ENCODE measurements at places on chromosomes 4 and X.

DNA sequence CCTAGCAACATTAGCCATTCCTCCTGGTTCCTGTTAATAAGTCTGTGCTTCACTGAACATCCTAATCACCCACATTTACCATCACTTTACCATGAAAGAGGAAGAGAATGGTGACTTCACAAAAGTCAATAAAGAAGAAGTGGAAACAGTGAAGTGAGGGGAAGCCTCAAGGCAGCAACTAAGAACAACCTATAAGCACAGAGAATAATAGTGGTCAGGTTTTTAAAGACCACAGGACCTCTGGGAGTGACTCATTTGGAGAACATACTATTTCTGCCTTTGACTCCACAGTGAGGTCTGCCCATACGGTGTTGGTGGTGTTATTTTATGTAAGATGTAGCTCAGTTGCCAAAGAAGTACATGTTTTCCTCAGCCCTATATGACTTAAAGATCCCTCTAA lies 86.0 kb upstream of the TET2 start:
- peak; percentile 0 for DNase-seq

DNA sequence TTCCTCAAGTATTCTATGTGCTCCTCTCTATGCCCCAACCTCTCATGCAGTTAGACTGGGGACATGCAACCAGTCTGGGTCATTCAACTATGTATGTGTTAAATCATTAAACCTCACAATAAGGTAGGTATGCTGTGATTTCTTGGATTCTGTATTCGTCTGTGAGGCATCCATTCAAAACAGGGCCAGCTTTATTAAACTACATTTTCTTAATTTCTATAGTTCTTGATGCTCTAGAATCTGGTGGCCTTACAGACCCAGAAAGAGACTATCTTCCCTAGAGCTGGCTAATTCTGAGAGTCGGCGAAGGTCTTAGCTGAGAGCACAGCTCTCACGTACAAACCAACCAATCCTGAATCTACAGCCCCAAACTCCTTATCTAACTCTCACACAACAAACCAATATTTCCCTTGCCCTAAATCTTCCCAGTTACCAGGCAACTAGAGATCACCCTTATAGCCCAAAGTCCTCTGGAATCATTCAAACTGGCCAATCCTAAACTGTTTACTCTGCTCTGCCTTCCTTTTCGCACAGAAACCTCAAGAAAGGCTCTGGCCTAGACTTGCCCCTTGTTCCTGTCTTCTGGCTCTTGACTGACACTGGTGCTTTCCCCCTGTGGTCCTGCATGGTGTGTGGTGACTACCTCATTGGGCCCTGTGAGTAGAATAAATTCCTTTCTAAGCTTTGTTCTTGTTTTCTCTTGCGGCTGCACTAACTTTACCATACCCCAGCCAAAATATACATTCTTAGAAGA lies 203.5 kb upstream of the TET2 start:
- DNase-seq, result no peak

DNA sequence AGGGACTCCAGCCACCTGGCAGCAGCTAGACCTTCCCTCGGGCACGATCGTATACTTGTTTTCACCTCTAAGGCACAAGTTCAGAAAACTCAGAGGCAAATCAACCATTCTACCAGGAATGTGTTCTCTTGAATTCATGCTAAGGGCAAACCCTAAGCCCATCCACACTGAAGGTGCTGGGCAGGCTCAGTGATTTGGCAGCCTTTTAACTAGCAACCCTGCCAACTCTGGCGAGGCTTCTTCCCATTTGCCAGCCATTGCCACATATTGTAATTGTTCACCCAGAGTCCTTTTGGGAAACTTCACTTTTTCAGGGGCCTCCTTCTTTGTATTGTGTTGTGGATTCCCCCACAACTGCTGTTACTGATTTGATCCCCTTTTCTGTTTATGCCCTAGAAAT lies 298.6 kb upstream of the LDB2 start:
- no peak for DNase-seq

GRCh38 chrX:31656013-31656412 lies 584.2 kb upstream of the FTHL17 start:
- peak; percentile 52 for DNase-seq

DNA sequence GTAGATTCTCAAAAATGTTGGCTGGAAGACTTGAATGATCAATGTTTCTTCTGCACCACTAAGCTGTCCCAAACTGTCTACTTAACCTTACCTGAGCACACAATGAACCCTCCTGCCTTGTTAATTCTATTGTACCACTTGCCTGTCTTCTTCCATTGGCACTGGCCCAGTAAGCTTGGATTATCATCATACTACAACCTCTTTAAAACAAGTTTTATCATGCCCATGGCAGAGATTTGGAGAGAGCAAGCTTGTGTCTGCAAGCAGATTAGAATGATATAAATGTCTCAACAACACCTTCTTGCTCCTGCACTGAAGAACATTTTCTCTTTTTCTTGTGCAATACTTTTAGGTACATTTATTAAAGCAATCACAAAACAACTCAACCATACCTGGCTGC lies 74.0 kb upstream of the VMA21 start:
- DNase-seq, result no peak

DNA sequence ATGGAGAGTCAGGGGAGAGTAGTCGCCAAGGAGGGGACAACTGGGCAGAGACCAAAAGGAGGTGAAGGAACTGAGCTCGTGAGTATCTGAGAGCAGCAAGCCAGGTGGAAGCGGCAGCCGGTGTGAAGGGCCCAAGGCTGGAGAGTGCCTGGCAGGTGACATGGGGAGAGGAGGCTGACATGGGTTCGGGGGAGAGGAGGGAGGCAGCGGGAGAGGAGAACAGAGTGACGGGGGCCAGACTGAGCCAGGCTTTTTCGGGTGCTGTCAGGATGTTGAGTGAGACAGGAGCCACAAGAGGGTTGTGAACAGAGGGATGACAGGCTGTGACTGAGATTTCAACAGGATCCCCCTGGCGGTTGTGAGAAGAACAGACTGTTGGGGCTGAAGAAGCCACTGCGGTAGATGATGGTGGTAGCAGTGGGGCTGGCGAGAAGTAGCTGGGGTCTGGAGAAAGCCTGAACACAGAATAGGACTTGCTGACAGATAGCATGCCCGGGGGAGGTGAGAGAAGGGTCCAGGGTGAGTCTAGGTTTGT lies 5.7 kb downstream of the ELK1 start:
- DNase-seq, result peak; percentile 57

DNA sequence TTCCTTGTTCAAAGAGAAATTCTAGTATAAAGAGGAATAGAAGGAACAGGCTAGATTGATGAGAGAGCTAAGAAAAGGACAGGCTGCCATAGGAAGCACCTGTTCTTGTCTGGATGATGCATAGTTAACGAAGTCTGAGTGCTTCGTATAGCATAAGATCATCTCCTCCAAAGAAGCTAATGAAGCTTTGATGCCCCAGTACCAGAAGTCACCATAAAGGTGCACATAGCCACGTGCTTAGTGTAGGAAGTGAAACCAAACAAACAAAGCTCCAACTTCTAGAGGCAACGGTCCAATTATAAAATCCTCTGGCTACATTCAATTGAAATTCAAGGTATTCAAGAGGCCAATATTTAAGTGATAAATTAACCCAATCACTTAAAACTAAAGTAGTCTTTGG lies 31.0 kb downstream of the AFAP1 start:
- DNase-seq, result no peak

DNA sequence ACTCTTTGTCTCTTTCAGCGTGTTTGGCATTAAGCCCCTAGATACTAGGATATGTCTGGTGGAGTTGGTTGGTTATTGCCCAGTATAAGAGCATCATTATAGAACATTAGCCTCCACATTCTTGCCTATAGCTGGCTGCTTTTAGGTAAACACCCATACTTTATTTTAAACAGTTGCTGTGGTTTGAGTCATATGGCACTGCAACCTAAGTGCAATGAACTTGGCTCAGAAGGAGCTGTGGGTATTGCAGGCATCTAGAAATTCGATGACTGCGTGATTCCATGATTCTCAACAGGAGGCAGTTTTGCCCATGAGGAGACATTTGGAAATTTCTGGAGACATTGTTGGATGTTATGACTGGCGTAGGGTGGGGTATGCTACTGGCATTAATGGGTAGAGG lies 49.5 kb downstream of the DCLK2 start:
- DNase-seq, result peak; percentile 40

DNA sequence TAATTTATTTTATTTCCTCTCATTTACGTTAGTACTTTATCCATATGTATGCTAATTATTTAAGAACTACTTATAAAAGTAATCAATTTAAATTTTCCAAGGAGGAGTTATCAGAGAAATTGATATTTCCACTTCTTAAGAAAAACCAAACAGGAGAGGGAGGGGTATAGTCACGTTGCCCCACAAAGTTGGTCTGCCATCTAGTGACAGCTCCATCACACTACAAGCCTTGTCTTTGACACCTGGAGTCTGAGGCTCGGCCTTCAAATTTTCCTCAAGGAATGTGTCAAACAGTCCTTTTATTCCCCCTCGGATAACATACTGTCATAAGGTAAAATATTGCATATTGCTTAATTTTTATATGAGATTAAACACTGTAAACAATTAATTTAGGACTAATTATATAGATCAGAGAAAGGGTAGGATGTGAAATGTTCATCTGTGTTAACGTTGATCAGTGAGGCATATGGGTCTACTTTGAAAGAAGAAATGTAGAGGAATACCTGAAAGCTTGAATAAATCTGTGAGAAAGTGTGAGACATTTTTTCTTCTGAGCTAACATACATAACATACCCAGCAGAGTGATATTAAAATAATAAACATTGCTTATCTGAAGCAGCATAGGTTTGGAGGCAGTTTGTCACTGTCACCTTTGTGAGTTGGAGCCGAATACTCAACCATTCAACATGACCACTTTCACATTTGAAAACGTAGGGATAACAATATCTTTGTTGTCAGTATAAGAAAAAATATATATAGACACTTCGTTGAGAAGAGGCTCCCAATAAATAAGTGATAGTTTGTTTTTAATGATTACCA lies 114.4 kb downstream of the GLRA3 start:
- DNase-seq, result peak; percentile 82

GRCh38 chr4:127469959-127470809 lies 162.6 kb upstream of the INTU start:
- no peak for DNase-seq

DNA sequence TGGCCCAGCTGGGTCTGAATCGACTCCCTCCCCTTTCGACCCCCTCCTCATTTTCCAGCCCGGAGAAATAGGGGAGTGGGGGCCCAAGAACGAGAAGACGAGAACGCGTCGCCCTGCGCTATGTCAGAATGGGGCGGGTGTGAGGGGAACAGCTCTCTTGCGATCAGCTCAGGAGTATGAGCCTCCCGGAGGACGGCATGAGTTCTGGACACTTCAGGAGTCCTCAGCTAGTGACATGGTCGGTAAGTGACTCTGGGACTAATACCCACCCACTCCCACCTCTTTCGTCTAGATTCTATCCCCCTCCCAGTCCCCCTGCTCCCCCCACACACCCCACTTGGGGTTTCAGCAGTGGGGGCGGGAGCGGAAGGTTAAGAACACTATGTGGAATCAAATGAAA lies 944 bp downstream of the KLF8 start:
- no peak for DNase-seq

GRCh38 chrX:119605464-119606279 lies 552 bp downstream of the NKRF start:
- peak; percentile 2 for DNase-seq

- DNase-seq, result peak; percentile 79
Observed at GRCh38 chr4:101020956-101021355, 326.4 kb downstream of the PPP3CA start.

- DNase-seq, result no peak
Observed at GRCh38 chr4:89172865-89173264, 61.5 kb downstream of the TIGD2 start.

DNA sequence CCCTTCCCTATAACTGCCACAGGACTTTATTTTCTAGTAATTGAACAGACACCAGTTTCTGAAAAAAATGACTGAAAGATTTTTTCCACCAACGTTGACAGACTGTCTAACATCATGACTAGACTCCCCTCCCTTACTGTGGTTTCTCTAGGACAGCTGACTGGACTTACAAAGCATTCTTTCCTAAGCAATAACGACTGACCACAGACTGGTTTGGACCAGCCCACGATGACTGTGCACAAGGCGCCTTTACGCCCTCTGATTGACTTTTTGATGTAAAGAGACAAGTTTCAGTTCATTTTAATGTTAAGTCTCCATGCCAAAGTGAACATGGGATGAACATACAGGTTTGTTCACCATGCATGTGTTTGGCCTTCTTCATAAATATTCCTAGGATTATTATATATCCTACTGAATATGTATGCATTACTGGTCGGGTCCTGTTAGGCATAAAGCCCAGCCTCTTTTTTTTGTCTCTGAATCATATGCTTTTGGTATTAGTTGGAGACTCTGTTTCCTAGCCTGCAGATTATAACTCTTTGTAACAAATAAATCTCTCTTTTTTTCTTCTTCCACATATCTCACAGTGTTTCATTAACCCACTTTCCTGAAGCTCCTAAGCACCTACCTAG lies 50.5 kb upstream of the UGT2B4 start:
- DNase-seq, result no peak

DNA sequence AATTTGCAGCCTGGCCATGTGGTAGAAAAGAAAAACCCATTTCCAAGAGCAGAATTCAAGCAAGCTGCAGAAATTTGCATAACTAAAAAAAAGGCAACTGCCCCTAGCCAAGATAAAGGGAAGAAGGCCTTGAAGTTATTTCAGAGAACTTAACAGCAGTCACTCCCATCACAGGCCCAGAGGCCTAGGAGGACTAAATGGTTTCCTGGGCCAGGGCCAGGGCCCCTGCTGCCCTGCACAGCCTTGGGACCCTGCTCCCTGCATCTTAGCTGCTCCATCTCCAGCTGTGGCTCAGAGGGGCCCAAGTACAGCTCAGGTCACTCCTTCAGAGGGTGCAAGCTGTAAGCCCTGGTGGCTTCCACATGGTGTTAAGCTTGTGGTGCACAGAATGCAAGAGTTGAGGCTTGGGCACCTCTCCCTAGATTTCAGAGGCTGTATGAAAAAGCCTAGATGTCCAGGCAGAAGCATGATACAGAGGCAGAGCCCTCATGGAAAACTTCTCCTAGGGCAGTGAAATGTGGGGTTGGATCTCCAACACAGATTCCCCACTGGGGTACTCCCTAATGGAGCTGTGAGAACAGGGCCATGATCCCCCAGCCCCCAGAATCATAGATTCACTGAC lies 6.7 kb upstream of the MID2 start:
- DNase-seq, result no peak

DNA sequence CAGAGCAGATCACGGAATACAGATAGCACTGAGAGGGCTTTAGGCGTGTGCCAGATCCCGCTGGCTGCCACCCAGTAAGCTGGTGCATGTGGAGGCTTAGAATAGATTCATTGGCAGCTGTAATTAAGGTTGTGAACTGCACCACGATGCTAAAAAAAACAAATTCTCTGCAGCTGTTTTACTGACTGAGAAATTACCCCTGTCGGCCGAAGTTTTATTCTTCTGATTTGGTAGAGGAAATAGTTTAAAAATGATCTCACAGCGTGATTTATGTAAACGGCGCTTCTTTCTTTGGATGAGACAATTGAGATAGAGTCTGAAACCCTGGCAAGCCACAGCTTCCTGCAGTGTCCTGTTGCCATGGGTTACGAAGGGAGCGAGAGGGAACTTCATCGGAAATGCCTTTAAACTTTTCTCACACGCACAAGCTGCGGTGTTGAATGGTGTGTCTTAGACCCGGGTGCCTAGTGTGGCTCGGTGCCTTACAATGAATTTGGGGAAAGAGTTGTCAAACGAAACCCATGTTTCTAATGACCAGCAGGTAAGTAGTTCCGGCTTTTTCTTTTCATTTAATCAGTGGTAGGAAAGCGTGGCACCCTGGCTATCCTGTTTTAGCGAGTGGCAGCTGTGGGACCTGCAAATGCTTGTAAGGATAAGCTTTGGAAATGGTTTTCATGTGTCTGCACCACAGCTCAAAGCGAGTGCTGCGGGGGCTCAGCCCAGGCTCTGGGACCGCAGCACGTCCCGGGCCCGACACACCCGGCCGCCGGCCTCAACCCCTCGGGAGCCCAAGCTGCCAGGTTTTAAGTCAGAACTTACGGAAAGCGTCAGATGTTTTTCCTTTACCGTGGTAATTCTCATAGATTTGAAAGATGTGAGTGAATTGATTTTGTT lies 71.7 kb upstream of the HGFAC start:
- peak; percentile 88 for DNase-seq
